NCI-H460 (cell line): ENCODE measurements at places on chromosomes 4 and X.

DNA sequence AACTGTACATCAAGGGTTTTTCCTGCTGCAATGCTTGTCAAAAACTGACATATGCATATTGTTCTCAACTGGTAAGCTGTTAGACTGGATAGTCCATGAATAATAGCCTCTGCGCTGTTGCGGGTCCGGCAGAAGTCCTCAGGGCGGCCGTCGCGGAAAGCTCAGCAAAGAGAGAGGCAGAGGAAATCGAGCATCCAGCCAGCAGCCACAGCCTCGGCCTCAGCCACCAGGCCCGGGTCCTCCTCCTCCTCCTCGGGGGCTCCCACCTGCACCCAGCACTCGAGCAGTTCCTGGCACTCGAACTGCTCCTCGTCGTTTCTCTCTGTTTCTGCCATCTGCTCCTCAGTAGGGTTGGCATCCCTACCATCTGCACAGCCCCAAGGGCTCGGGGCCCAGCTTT is 53.7 kb downstream of the UPRT start:
- DNase-seq = no peak

GRCh38 chr4:13888112-13888511 is 260.6 kb upstream of the BOD1L1 start:
- no peak for DNase-seq

GRCh38 chr4:83219344-83220331 is 65.0 kb downstream of the COQ2 start:
- DNase-seq = no peak

- DNase-seq = no peak
Observed at GRCh38 chrX:56975611-56976010, 19.7 kb downstream of the SPIN3 start.

DNA sequence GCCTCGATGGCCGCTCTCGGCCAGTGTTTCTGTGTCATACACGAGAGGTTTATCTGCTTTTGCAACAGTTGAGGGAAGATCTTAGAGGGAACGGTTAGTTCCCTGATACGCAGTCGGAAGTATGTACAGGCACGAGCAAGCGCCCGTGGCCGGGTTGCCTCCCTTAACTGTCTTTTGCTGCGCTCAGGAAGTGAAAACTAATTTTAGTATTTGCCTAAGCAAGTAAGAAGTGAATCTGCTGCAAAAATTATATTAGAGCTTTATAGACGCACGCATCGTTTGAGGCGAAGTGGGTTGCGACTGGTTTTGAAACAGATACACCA is 695 bp downstream of the MTM1 start:
- no peak for DNase-seq

DNA sequence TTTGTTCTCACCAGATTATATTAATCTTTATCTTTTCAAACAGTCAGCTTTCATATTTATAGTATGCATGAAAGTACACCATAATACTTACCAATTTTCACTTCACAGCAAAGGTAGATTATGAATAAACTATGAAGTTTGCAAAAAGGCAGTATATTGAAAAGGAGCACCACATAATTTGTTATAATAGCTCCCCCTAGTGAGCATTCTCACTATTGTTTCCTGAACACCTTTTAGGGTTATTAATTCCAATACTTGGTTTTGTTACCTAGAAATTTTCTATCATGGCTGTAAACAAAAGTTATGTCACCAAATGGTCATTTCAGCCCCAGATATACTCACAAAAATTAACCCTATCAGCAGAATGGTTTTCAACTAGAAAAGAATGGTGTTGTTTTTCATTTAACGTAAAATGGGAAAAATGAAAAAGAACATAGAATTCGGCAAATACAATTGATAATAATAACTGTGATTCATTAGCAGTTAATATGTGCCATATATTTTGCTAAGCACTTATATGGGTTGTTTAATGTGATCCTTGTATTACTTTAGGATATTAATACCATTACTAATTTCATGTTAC is 30.2 kb upstream of the NKX6-1 start:
- DNase-seq = peak; percentile 30

GRCh38 chr4:4387531-4388310 is 819 bp downstream of the NSG1 start:
- no peak for DNase-seq

GRCh38 chr4:65656008-65656407 is 14.3 kb downstream of the EPHA5 start:
- no peak for DNase-seq

DNA sequence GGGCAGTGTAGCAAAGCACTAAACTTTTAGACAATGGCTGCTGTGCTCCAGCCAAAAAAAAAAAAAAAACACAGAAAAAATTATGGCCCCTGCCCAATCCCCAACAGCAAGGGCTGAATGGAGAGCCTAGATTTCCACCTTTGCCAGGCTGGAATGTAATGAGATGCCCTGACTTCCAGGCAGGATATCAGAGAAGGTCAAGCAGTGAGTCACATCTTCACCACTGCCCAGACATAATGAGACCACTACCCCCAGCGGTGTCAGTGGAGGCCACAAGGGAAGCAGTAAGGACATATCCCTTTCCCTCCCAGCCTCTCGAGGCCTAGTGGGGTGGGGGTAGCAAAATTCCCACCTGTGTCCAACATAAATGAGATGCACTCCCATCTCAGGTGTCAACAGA is 216.3 kb upstream of the LEF1 start:
- DNase-seq = no peak

- no peak for DNase-seq
Observed at GRCh38 chrX:102714994-102715393, 2.7 kb downstream of the GPRASP2 start.

GRCh38 chrX:67353651-67354370 is 190.0 kb upstream of the AR start:
- no peak for DNase-seq

DNA sequence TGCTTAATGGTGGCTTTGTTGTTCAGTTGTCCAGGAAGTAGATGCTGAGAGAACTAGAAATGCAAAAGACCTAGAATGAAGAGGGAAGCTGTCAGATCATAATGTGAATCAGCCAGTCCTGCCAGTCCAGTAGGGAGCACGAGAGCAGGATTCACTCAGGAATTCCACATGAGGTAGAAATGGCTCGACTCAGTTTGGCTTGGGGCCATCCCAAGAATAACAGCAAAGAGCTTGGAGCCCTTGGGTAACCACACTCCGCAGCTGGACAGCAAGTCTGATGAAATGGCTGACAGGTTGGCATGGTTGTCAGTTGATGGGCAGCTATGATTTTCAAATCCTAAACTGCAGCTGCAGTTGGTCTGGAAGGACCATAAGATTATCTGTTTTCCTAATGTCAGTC is 44.5 kb upstream of the WDR1 start:
- DNase-seq = no peak

GRCh38 chrX:8971116-8971515 is 62.8 kb downstream of the FAM9B start:
- peak; percentile 48 for DNase-seq

- DNase-seq = no peak
Observed at GRCh38 chr4:38138363-38138762, 178.2 kb downstream of the PTTG2 start.

- no peak for DNase-seq
Observed at GRCh38 chr4:47930971-47931804, 16.8 kb upstream of the NFXL1 start.

- DNase-seq = no peak
Observed at GRCh38 chrX:13338996-13339515, 19.2 kb upstream of the ATXN3L start.

DNA sequence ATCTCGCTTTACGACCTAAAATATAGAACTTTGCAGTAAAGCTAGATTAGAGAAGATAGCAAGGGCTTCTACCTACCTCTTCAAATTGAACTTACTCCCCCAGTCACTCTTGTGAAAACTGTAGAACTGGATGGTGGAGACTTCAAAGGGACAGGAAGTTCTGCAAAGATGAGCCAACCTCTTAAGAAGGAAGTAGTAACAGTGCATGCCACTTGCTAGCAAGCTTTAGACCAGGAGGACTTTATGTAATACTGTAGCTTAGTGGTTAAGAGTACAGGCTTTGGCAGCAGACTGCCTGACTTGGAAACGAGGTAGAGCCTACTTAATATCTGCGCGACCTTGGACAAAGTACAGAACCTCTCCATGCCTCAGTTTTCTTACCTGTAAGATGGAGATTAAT is 27.5 kb upstream of the VBP1 start:
- DNase-seq = no peak

DNA sequence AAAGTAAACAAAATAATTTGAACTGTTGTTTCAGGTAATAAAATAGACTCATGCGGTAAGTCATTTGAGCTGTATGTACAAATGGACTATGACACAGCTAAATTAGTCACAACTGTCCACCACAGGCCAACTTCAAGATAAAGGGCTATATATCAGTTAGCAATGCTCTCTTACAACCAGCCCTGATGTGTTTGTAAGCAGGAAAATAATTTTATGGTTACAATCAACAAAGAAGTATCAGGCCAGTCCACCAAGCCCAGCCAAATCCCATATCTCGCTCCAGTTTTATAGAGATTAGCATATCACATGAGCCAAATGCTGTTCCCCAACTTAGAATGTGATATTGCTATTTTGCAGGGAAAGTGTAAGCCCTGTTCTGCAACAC is 511 bp upstream of the DUSP21 start:
- DNase-seq = no peak

DNA sequence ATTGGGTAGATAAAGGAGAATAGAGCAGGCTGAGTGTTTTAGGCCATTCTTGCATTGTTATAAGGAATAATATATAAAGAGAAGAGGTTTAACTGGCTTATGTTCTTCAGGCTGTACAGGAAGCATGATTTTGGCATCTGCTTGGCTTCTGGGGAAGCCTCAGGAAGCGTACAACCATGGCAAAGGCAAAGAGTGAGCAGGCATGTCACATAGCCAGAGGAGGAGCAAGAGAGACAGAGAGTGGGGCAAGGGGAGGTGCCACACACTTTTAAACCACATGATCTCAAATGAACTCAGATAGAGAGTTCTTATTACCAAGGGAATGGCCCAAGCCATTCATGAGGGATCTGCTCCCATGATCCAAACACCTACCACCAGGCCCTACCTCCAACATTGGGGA is 4.4 kb upstream of the METTL14 start:
- DNase-seq = no peak

- DNase-seq = peak; percentile 54
Observed at GRCh38 chr4:73446336-73446938, 10.4 kb downstream of the AFP start.

DNA sequence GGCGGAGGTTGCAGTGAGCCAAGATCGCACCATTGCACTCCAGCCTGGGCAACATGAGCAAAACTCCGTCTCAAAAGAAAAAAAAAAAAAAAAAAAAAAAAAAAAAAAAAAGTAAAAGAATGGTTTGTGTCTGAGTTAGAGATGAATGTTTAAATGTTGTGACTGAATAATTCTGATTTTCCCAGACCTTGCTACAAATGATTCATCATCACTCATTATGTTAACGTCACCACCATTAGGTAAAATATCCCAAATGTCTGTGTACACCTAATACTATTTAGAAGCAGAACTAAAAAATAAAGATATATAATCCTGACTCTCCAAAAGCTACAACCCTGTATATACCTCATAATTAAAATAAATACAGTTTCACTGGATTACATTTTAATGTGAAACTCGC is 70.8 kb downstream of the HHIP start:
- no peak for DNase-seq

GRCh38 chr4:145774473-145774872 is 94.5 kb downstream of the C4orf51 start:
- DNase-seq = no peak

GRCh38 chrX:70132224-70132623 is 1.0 kb upstream of the IGBP1 start:
- peak; percentile 24 for DNase-seq

DNA sequence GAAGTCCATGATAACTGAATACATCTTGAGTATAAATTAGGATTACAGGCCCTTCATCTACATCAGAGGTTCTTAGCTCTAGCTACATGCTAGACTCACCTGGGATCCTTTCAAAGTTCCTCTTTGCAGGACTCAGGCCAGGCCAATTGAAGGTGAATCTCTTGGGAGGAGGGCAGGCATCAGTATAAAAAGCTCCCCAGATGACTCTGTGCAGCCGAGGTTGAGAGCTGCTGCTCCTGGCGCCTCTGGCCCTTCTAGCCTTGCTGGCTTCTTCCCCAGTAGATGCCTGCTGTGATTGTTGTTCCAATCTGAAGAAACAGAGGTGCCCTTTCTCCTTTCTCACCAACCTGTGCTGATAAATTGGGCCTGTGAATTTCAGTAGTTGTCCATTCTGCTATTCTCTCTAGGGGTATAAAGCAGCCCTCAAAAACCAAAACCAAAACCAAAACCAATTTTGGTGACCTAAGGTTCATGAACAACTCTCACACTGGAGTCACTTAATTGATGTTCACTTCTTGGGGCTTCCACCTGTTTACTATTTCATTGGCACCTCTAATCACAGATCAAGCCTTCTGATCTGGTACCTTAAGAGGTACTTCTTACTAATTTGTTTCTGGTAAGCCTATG is 78.7 kb downstream of the SUPT20HL2 start:
- DNase-seq = no peak

DNA sequence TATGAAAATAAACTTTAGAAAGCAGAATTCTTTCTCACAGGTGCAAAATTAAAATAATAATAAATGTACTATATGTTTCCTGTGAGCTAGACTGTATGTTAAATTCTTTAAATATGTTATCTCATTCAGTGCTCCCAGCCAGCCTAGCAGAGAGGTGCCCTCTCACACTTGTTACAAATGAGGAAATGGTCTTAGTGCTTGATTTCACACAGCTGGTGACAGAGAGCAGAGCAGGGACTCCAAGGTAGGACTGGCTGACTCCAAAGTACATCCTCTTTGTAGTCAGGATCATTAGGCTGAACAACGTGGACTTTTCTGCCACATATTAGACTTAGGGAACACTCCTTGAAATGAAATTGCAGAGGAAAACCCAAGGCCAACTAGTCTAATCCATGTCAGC is 72.0 kb upstream of the HHIP start:
- DNase-seq = no peak

DNA sequence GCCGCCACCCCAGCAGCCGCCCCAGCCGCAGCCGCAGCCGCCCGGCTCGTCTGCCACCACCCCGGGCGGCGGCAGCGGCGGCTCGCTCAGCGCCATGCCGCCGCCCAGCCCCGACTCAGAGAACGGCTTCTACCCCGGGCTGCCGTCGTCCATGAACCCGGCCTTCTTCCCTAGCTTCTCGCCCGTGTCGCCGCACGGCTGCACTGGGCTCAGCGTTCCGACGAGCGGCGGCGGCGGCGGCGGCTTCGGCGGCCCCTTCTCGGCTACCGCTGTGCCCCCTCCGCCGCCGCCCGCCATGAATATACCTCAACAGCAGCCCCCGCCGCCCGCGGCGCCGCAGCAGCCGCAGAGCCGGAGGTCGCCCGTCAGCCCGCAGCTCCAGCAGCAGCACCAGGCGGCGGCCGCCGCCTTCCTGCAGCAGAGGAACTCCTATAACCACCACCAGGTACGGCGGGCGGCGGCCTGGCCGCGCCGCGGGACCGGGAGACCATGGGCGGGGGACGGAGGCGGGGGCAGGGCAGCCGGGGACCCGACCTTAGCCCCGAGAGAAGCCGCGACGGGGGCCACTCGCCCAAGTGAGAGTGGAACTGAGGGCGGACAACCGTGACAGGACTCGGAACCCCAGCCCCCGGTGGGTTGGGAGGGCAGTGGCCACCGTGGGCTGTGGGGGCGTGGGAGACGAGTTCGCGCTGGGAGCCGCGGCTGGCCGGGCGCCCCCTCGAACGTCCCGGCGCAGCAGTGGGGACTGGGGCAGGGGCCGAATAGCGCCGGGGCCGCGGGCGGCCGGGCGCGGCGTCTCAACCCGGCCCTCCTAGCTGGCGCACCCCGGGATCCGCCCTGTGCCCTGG is 1.8 kb downstream of the CPEB2 start:
- no peak for DNase-seq
